Occipital lobe (tissue), 3 donors: ENCODE measurements at places on chromosomes 3 and 15. TPM values are rescaled to one million over a fixed set of nuclear protein-coding genes. Genes with fewer than 3 reads are reported as not detected.

SPRED1 gene
- 77.4 TPM for total RNA-seq

CHRNB4 gene
- 1.1 TPM for total RNA-seq

CKMT1B gene
- total RNA-seq: 6.7 TPM

ROBO2 gene
- total RNA-seq: 377 TPM

PLA1A gene
- not detected for total RNA-seq

TPRG1 gene
- total RNA-seq: 0.94 TPM

AGTR1 gene
- total RNA-seq: 2.0 TPM

EPHB1 gene
- total RNA-seq: 20.1 TPM

LNP1 gene
- total RNA-seq: 6.4 TPM

ITPKA gene
- 0.31 TPM for total RNA-seq

DNA sequence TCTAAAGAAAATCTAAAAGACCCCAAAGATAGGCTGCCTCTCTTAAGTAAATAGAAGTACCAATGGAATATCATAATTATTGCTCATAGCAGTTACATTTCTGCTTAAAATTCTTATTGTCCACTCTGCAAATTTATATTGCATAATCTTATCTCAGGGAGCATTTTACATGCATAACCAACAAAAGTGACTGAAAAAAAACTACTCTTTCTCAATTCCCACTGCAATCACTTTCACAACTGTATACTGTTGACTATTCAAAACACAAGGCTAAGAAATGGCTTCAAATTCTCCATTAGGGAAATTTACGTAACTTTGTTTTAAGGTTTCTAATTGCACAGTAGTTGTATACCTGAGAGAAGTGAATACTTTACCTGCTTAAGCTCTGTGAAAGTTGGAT, 56.3 kb downstream of the HMG20A start:
- DNase-seq: no peak

- no peak for DNase-seq
Measured at GRCh38 chr3:3316521-3316920, 137.0 kb upstream of the CRBN start.

DNA sequence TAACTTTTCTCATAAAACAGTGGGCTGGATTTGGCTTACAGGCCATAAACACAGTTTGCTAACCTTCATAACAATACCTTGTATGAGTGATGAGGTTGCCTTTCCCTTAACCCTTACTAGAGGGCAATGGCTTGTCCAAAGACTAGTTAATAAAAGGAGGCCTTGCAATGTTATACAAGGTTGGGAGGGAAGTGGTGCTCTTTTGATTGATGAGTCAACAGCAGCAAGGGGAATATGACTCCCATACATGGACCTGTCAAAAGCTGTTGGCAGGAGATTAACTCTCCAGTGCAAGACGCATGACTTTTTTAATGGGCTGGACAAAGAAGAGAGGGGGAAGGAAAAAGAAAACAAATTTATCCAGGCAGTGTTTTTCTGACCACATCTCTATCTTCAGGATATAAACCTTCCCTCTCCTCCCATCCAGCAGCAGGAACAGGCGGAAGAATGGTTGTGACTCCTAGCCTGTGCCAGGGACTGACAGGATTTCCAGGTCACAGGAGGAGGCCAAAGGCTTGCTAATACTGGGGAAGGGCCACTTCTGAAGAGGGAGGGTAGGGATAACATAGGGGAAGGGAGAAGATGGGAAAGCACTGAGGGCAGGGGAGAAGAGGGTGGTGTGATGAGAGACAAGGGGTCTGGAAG, 35.2 kb upstream of the ARL14 start:
- DNase-seq: no peak

DNA sequence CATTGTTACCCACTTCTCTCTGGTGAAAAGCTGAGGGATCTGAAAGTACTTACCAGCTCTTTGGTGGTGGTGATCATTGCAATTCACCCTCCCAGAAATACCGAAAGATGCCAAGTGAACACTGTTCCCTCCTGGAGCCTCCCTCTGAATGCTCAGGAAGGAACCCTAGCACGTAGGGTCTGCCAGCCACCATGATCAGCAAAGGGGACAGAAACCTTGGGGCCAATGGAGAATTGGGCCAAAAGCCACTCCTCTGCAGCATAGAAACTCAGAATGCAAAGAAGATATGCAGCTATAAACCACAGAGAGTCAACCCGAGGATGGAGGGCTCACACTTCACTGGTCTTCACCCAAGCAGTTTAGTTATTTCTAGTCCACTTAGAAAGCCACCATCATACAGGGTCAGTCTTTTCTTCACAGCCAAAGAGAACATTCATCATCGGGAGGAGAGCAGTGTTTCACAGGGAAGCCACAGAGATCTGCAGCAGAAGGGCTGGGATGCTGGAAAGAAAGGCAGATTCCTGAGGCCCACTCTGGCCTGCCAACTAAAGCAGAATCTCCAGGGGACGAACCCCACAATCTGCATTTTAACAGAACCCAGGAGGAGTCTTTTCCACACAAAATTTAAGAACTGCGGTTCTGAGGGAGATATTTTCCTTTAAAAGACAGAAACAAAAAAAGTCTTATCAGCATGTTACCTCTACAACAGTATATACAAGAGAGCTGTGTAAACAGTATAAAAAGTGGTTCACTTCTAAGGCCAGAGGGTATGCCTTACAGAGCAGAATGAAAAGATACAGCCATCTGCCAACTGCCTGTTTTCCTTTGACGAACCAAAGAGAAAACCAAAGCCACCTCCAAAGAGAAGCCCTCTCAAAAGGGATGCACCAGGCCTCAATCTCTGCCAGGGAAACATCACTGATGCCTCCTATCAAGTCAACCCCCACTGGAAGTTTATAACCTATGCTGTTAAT, 11.3 kb downstream of the TBC1D2B start:
- no peak for DNase-seq

GRCh38 chr3:127908202-127908601, 6.8 kb upstream of the KBTBD12 start:
- no peak for DNase-seq

DNA sequence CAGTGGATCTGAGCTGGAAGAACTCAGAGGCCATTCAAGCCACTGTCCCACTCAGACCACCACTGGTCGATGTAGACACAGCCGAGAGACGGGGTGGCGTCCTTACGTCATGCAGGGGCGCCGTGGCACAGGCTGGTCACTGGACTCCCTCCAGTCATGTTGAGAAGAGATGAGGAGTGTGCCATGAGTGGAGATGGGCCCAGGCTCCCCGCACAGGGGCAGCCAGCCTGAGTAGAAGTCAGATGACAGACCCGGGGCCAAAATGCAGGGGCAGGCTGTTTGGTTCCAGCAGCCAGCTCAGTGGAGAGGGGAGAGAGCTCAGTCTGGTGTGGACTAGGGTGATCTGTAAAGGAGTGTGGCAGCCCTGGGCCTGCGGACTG, 33.4 kb upstream of the KIF23 start:
- no peak for DNase-seq

- no peak for DNase-seq
Measured at GRCh38 chr15:41411031-41411430, 5.9 kb upstream of the RTF1 start.

DNA sequence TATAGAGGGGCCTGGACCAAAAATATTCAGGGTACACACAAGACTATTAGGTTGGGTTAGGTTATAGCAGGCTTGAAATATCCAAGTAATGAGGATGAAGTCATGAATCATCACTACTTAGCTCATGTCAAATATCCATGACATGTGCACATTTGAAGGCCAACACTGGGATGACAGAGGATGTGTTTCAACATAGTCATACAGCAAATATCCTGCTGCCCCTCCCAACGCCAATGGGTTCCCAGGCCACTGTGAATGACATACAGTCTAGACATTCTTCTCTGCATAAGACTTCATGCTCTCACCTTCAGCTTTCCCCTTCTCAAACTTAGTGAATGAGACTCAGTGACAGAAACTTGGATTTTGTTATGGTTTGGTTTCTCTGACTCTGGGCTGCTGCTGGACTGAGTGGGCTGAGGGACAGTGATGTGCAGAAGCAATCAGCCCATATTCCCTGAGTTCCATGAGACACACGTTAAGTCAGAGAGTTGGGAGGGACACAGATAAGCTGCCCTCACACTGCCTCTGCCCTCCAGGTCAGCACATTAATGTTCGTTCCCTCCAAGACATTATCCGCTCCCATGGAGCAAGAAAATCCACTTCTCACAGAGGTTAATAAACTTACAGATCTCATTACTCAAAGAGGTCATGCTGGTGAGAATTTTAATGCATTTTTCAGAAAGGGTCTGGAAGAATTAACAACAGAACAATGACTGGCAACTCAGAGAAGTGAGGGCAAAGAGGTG, 15.4 kb downstream of the HOMER2 start:
- DNase-seq: no peak
